NCI-H1092 (cell line): ENCODE measurements at places on chromosomes 2 and 18.

DNA sequence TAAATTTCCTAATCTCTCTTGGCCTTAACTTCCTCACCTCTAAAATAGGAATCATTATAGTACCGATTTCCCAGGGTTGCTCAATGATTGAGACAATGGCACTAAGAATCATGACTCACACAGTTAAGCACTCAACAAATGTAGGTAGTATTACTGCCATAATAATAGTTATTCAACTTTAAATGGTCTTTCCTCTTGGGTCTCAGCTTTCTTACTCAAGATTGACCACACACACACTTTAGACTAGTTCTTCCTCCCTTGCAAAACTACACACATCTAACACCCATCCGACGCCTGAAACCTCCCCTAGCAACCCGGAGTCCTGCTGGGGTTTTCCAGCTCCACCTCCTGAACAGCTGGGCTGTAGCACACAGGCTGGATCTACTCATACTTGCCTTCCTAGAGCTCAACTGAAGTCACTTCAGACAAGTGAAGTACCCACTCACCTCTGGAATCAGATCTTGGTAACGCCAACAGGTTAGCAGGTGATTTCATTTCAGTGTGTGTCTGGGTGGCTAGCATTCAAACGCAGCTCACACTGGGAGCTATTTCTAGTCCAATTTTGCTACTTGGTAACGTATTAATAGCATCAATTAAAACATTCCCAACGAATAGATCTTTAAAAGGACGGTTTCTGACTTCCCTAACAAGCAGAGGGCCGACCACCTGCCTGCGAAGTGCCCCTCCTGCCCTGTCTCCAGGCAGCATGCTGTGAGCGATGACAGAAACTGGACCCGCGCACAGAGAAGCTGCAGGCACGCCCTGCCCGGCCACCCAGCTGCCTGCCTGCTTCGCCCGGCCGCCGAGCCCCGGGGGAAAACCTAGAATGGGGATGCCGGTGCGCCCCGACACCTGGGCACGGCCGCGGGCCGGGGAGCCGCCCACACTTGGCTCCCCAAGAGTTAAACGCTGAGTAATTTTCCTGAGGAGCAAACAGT is 1.1 kb downstream of the UXS1 start:
- DNase-seq = no peak

GRCh38 chr18:31697351-31698298 is 13.2 kb upstream of the B4GALT6 start:
- no peak for DNase-seq

DNA sequence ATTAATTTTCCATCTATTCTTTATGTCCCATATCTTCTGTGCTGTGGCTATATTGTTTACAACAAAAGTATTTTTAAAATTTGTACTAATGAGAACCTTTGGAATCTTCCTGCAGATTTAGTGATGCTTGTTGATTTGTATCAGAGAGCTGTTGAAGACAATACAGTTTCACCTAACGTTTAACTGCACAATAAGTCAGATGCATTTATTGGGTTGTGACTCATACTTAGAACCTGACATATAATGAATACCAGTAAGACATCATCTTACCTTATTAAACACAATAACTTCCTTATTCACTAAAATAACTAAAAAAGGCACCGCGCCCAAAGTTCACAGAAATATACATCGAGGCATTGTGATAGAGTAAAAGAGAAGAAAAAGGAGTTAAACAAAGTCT is 43.8 kb upstream of the IL1R1 start:
- DNase-seq = no peak

DNA sequence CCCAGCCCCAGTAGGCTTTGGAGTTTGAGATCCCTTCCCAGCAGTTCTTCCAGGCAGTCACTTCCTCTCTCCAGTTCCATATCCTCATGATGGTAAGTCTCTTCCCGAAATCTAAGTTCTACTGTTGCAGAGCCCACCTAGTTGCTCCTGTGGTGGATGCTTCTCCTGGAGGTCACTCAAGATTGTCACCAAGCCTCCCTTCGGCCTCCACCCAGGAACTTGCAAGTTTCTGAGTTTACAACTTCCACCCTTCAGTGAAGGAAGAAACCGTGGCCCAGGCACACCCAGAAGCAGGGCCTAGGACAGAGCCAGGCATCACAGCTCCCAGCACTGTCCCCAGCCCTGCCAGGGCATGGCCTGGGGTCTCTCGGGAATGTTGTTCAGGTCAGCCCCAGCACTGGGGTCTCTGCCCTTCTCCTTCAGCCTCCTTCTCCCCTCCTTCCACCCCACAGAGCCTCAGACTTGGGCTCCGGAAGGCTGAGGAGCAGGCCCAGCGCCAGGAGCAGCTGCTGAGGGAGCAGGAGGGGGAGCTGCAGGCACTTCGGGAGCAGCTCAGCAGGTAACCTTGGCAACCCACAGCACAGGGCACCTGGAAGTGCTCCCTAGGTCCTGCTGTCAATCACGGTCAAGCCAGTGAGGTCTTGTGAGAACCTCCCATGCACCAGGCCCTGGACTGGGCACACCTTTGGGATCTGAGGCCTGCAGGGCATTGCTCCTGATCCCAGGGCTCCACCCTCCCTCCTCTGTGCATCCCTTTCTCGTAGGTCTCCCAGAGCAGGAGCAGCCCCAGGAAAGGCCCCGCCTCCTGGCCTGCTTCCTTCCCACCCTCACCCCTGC is 7.1 kb downstream of the RUFY4 start:
- no peak for DNase-seq

- DNase-seq = no peak
These were observed 200.5 kb downstream of the ACKR3 start for GRCh38 chr2:236769981-236770671.

GRCh38 chr18:78816916-78817315 is 162.7 kb upstream of the SALL3 start:
- DNase-seq = no peak

- no peak for DNase-seq
These were observed 96.7 kb downstream of the CNTNAP5 start for GRCh38 chr2:124121760-124122275.

DNA sequence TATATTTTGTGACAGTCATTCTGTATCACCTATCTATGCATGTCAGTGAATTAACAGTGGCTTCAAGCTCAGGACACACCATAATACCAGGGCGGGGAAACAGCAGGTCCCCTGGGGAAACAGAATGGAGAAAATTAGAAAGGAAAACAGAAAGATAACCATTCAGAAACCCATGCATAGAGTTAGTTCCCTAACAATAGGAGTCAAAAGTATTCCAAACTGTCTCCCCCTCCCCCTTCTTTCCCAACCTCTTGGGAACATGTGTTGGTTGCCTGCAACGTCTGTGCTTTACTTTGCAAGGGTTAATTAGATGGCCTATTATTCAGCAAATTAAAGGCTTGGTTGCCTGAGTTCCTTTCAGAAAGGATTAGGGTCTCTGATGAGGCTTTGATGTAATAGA is 176.4 kb downstream of the MYO3B start:
- no peak for DNase-seq

- no peak for DNase-seq
These were observed 226.0 kb upstream of the ITGA4 start for GRCh38 chr2:181231151-181231550.

DNA sequence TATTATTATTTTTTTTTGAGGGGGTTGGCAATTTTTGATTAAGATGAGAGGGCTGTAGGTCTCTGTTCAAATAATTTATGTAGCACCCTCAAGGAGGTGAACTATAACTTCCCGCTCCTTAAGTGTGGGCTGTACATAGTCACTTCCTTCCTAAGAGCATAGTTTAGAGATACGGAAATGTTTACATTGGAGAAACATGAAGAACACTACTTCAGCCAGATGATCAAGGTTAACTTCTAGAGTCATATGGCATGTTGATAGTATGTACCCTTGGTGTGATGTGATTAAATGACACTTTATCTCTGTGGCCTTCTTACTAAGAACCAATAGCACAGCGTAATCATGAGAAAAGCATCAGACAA is 93.7 kb downstream of the MIB1 start:
- DNase-seq = no peak

GRCh38 chr2:192016265-192016664 is 169.4 kb upstream of the CAVIN2 start:
- no peak for DNase-seq

DNA sequence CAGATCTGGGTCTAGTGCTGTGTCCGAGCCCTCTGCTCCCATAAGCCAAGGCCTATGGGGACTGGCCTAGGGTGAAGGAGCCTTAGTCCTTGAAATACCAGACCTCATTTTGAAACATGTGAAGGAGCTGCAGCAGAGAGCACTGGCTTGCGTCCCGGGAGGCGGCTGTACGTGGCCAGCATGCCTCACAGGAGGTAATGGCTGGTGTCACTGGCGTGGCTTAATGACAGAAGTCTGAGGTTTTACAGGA is 72.7 kb upstream of the OTOS start:
- no peak for DNase-seq

- DNase-seq = no peak
These were observed 5.8 kb downstream of the SMIM21 start for GRCh38 chr18:75421656-75422055.

- no peak for DNase-seq
These were observed 48.9 kb upstream of the LRP1B start for GRCh38 chr2:142179686-142180085.

GRCh38 chr2:104447831-104448434 is 406.0 kb upstream of the POU3F3 start:
- no peak for DNase-seq

GRCh38 chr2:96072746-96073145 is 38.0 kb upstream of the GPAT2 start:
- no peak for DNase-seq

DNA sequence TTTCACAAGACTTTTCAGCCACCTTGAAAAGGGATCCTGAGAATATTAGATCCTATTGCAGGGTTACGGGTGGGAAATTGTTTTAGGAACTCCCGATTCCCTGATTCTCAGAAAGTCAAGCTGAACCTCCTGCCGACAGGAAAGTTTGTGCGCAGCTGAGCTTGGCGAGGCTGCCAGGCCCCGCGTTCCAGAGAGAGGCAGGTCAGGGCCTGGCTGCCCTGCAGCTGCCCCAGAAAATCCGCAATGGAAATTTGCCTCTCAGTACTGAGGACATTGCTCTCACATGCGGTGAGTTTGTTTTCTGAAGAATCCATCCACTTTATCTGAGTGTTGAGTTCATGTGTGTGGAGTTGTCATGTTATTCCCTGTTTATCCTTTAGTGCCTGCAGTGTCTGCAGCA is 144.2 kb downstream of the RTP5 start:
- no peak for DNase-seq

DNA sequence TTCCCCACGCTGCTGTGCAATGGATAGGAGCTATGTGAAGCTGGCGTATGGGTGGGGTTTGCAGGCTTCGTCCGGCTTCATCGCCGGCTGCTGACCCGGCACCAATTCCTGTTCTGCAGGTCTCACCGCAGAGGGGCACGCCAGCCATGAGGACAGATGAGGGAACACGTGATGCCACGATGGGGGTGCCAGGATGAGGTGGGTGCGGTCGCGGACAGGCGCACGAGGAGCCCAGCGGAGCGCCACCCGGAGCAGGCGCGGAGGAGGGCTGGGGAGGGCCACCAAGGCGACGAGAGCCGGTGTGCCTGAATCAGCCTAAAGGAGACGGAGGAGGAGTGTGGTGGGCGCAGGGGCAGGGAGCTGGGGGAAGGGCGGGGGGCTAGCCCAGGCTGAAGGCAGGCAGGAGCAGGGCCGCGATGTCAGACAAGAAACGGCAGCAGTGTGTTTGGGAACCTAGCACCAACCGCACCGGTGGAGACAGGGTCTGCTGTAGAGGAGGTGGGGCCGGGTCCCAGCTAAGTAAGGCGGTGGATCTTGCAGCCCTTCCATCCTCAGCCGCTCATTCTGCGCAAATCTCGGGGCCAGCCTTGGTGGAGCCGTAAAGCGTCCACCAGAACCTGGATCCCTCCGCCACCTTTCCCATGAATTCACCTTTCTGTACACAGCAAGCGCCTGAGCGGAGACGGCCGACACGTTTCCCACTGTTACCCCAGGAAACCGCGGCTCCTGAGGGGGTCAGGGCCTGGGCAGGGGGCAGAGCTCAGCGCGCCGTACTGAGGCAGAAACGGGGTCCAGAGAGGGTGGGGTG is 17.0 kb upstream of the CD8A start:
- peak; percentile 43 for DNase-seq

GRCh38 chr2:171316755-171317337 is 116.9 kb downstream of the METTL8 start:
- DNase-seq = no peak

DNA sequence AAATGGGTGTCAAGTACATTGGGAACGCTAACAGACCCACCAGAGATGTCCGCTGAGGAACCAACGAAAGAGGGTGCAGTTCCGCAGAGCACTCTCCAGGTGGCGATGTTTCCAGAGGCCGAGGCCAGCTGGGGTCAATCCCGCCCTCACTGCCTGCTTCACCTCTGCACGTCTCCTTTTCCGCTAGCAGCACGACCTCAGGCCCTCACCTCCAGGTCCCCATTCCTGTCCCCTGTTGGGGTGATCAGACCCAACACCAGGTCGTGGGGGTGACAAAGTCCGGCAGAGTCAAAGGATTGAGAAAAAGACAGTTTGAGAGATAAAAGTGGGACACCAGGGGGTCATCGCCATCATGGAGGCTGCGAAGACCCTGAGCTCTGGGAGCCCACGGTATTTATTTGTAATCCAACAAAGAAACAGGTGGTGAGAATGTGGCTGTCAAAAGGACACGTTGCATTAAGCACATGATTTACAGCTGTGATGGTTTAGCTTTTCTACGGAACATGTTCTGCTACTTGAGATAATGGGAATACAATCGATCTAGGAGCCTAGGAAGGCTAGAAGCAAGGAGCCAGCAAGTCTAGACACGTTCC is 27.3 kb downstream of the ZAP70 start:
- peak; percentile 25 for DNase-seq

GRCh38 chr18:48590678-48591077 is 51.8 kb downstream of the CTIF start:
- no peak for DNase-seq

DNA sequence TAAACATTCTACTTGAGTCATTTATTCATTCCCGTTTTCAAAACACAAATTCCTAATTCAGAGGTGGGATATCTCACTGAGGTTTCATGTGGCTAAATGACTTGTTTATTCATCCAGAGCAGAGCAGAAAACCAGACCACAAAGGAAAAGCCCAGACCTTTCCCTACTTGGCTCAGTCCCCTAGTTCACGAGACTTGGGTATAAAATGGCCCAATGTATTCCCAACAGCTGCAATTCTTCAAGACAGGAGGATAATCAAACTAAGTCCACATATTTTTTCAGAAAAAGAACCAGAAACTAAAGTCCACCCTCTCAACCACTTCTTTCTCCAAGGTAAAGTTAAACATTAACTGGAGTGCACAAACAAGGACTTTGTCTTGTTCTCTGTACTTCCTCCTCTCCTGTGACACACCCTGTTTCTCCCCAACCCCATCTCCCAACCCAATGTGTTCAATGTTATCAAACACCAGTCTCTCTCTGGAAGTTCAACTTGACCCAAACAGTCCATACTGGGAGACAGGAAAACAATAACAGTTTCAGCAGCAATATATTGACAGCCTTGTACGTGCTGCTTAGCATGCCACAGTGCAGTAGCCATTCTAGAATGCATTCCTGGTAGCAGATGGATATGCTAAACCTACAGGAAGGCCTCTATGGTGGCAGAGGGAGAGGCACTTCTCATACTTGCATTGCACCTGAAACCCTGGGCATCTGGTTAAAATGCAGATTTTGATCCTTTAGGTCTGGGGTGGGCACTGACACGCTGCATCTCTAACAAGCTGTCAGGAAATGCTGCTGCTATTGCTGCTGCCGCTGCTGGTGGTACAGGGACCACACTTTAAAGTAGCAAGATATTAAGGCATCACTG is 110.7 kb downstream of the INO80D start:
- DNase-seq = no peak
